ENCODE measurements at places on chromosomes 12 and 14. TPM values are rescaled to one million over a fixed set of nuclear protein-coding genes. Genes with fewer than 3 reads are reported as not detected.
A peak's percentile ranks its signal among the peaks of the same experiment; 100 is the strongest.

The SPRYD4 gene
- total RNA-seq: 6.8 TPM

The ANKRD13A gene
- total RNA-seq: 50.9 TPM

The MYF5 gene
- not detected for total RNA-seq

The KRT77 gene
- total RNA-seq: not detected

The CLEC4D gene
- not detected for total RNA-seq

The KRT82 gene
- not detected for total RNA-seq

The LIN7A gene
- total RNA-seq: 7.2 TPM

The TMEM132D gene
- not detected for total RNA-seq

The E2F7 gene
- 1.7 TPM for total RNA-seq

The GLT8D2 gene
- 13.3 TPM for total RNA-seq

The TEX52 gene
- total RNA-seq: not detected

The CISTR gene
- total RNA-seq: not detected

The DBX2 gene
- total RNA-seq: 0.73 TPM

The MYF6 gene
- total RNA-seq: not detected

The SINHCAF gene
- total RNA-seq: 88.4 TPM

The SDR9C7 gene
- total RNA-seq: not detected

GRCh38 chr14:39071096-39071495 is 31.9 kb downstream of the SEC23A start:
- no peak for DNase-seq

GRCh38 chr14:104599446-104599845 is 5.1 kb downstream of the TMEM179 start:
- DNase-seq: no peak

GRCh38 chr12:109961201-109961600 is 35.0 kb downstream of the GIT2 start:
- DNase-seq: no peak

DNA sequence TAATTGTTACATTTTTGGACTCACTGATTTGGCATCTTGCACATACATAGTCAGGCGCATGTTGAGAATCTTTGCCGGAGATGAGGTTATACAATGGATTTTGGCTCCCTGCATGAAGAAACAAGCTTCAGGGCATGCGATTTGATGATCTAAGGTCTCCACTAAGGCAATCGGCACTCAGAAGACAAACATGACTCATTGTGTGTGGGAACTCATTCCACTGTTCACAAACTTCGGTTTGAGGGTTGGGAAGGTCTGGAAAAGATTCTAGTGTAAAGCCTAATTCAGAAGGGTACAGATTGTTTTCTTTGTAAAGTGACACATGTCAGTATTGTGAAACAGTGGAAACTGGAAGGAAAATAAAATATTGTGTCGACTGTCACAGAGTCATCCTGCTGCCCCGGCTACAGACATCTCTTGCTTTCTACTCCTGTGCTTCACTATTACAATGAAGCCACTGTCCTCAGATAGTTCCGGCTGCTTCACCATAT is 192.6 kb upstream of the HMGA2 start:
- peak; percentile 45 for DNase-seq

GRCh38 chr12:57483466-57483865 is 3.8 kb upstream of the ARHGAP9 start:
- DNase-seq: no peak

DNA sequence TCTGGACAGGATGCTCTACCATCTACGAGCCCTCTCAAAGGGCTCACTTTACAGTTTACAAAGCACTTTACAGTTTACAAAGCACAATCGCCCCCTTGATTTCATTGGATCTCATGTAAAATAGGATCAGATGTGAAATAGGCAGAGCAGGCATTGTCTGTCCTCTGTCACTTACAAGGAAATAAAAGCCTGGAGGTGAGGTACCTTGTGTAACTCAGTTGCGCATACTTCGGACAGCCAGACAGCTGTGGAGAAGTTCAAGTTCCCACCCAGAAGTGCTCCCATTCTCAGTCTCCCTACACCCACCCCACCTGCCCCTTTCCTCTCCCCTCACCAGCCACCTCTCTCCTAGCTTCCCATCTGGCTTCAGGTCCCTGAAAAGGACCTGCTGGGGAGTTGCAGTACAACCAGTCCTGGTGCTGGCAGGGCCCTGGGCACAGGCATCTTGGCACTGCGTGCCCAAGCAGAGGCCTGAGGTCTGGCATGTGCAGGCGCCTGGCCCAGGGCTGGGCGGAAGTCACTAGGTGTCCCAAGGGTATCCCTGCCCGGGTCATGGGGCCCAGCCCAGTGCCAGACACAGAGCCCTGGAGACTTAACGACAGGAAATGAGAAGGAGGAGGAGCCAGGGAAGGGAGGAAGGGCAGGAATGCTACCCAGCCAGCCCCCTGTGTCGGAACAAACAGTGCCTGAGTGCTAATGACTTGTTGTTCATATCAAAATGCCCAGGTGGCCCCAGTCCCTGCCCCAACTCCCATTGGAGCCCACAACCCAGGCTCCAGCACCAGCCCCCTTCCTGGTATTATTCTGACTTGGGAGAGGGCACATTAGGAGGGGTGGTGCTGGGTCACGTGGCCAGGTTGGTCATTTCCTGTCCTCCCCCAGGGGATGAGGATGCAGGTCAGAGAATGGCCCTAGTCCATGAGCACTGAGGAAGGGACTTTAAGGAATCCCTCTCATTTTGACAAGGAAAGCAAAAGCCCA is 5.4 kb downstream of the RAPGEF3 start:
- DNase-seq: peak; percentile 91

GRCh38 chr14:105857220-105857825 is 330.9 kb downstream of the TMEM121 start:
- no peak for DNase-seq

GRCh38 chr14:98935921-98936320 is 336.1 kb downstream of the BCL11B start:
- DNase-seq: no peak

DNA sequence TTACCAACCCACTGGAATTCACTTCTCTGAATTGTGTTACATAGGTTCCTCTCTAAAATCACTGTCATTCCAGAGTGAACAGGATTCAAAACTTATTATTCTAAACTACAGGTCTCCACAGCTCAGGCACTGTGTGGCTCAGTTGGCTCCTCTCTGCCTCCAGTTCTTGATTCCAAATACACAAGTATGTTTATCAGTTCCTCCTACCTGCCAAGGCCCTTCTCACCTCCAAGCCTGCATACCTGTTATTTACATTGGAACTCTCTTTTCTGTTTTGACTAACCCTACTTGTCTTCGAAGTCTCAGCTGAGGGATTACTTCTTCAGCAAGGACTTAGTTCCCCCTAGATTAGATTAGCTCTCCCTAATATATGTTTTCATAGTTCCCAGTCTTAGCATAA is 397.6 kb upstream of the TMTC1 start:
- DNase-seq: no peak

DNA sequence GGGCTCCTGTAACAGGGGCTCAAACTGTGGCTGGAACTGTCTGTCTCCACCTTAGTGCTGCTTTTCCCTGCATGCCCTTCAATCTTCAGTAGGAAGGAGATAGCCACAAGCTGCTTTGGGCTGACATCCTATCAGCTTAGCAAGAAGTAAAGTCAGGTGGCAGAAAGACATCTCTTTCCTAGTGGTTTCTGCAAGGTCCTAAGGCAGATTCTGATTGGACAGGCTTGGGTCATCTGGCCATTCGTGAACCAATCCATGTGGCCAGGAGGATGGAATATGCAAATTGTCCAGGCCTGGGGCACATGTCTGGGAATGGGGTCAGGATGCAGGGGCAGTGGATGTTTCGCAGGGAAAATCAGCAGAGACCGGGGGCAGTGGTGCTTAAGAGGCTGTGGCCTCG is 5.2 kb downstream of the RITA1 start:
- DNase-seq: no peak

GRCh38 chr12:132847363-132848356 is 19.0 kb upstream of the GOLGA3 start:
- no peak for DNase-seq

DNA sequence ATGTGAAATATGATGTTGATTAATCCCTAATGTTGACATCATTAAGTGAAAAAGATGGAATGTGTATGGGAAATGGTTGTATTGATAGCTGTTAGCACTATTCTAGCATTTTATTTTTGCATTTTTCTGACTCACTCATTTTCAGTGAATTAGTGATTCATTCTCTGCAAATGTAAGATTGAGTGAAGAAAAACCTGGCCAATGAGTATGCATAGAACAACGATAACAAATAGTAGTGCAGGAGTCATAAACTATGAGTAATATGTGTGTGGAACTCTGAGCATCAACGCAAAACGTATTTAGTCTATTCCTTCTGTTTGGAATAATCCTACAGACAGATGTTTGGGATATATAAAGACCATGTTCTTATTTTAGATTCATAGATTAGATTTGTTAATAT is 76.3 kb upstream of the RTL1 start:
- DNase-seq: no peak

DNA sequence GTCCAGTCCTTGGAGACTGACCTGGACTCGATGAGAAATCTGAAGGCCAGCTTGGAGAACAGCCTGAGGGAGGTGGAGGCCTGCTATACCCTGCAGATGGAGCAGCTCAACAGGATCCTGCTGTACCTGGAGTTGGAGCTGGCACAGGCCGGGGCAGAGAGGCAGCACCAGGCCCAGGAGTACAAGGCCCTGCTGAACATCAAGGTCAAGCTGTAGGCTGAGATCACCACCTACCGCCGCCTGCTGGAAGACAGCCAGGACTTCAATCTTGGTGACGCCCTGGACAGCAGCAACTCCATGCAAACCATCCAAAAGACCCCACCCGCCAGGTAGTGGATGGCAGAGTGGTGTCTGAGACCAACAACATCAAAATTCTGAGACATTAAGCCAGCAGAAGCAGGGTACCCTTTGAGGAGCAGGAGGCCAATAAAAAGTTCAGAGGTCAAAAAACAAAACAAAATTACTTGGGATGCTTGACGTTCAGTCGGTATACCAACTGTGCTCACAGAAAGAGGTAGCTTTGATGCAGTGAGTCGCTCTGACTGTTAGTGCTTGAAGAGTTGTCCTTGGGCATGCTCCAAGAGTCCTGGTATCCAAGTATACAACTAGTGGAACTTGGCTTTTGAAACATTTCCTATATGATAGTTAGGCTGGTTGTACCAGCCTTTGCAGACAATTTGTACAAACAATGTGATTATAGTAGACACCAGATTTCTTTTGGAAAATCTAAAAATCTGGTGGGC is 4.8 kb downstream of the MED6 start:
- no peak for DNase-seq

- no peak for DNase-seq
These were observed 235.5 kb downstream of the AKAP6 start for GRCh38 chr14:32564596-32564995.

GRCh38 chr12:127383281-127383680 is 883.7 kb upstream of the TMEM132C start:
- DNase-seq: no peak

DNA sequence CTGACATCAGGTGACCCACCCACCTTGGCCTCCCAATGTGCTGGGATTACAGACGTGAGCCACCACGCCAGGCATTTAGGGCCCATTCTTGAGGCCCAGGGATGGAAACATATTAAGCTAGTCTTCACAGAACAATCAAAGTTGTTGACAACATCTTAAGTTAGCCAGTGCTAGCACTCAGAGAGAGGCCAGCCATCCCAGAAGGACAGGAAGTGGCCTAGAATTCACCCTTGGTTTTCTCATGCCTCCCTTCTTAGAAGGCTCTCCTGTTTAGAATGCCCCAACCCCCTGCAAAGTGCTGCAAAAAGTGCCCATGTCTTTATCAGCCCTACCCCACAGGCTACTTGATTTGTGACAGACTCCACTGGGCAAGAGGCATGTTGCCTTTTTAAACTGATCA is 12.1 kb upstream of the OR6J1 start:
- DNase-seq: peak; percentile 14

- no peak for DNase-seq
These were observed 298.1 kb upstream of the CLEC14A start for GRCh38 chr14:38554026-38554425.

GRCh38 chr14:93271111-93271510 is 61.7 kb downstream of the BTBD7 start:
- no peak for DNase-seq

All from ureter (tissue), 1 donor.